Mesendoderm (in vitro differentiated cells): ENCODE measurements at places on chromosomes 3 and 15.
A peak's percentile ranks its signal among the peaks of the same experiment; 100 is the strongest.

DNA sequence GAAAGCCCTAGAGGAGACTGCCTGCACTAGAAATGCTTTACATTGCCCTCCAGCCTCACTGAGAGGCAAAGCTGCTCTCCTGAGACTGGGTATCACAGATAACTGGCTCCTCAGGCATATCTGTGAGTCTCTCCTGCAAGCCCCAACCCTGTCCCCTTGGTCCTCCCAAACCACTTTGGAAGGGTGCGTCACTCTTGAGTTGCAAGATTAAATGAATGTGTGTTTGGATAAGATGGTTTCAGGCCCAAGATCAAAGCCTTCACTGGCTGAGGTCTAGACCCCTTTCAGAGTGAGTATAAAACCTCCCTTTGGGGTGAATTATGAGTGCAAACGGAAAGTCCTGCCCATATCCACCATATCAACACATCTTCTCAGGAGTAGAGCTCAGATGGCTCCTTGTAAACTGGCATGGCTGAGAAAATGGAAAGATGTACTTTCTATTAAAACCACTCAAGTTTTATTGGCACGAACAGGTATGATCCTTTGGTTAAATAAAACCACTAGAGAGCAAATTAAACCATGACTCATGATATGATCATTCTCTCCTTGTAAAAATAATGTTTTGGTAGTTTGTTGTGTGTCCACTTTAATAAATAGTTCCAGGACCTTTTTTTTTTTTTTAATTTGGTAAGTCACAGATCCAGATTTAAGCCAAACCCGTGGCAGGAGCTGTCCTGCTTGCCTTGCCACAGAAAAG lies 164.0 kb downstream of the CHST2 start:
- no peak for DNase-seq

DNA sequence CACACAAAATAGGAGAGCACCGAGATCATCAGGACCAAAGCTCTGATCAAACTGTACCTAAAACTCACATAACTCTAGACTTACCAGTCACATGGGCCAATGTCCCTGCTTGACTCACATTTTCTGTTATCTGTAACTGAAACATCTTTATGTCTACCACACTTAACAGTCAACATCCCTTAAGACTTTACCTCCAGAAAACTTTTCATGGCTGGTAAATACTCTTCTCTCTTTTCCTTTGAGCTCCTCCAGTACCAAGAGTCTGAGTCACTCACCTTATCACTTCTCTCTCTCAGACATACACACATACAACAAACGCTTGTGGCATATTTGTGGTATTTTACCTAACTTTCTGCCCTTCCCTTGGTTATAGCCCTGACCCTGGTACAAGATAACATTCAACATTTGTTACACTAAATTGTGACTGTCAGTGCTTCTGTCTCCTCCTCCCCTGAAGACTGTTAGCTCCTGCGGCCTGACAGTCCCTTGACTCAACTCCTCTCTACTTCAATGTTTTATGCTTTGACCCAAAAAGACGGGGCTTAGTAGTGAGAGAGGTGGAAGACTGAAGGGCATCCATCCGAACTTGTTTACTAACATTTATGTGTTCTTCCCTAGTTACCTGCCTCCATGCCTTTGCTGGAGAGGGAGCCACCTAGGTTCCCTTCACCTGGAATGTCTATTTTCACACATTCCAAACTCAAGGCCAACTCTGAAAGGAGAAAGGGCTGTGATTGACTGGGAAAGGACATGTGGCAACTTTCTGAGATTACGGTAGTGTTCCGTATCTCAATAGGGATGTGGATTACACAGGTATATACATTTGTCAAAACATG lies 3.7 kb upstream of the EFHB start:
- DNase-seq = peak; percentile 44

DNA sequence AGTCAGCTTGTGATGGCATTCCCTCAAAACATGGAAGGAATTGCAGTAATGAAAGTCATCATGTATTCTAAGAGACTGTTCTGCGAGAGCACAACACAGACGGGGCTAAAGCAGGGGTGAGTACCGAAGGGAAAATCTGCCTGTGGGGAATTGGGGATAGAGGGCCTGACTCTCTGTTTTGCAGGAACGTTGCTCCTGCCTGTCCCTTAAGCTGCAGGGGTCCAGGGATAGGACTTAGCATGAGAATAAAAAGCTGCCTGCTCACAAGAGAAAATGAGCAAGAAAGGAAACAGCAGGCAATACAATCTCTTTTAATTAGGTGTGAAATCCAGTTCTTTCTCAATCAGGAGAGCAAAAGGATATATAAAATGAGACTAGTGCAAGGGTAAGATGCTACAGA lies 62.2 kb downstream of the TIGIT start:
- DNase-seq = peak; percentile 60

DNA sequence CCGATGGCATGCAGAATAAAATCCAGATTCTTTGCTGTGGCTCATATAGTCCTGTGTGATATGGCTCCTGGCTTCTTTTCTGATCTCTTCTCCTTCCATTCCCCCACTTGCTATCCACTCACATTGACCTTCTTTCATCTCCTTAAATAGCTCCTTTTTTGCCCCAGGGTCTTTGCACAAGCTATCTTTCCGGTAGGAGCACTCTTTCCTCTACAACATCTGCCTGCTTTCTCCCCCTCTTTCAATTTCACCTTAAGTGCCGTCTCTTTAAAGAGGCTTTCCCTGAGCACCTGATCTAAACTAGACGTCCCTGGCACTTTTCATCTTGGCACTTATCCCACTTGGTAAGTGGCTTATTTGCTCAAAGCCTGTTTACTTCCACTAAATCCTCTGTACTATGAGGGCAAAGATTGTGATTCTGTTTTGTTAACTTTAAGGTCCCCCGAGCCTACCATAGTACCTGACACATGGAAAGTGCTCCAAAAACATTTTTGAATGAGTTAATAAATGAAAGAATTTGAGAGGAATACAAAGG lies 323.3 kb upstream of the TLE3 start:
- no peak for DNase-seq

GRCh38 chr3:53828581-53828980 lies 17.6 kb downstream of the CHDH start:
- DNase-seq = no peak

DNA sequence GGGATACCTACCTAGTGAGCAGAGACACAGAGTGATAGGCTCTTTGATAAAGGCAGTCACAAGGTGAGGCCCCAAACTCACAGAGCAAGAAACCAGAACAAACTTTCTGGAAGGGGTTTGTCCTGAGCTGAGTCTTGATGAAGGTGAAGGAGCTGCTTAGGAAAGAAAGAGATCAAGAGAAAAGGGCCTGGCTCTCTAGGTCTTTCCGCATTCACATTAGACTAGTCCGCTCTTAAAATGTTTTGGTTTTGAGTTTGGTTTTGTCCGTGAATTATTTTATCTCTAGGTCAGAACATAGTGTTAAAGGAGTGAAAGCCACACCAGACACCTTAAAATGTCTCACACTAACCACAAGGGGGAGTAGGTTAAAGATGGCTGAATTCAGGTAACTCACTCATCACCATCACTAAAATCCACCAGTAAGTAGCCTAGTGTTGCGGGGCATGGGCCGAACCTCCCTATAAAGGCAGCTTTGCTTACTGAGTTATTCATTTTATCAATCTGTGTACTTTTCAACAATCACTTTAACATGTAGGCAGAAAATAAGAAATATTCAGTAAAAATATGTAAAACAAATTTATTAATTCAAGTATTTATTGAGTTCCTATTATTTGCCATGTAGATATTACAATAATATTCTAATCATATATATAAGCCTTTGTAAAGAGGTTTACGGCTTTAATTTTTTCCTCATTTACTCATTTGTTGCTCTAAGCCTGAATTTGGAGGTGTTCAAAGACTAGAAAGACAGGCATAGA lies 121.5 kb upstream of the TSC22D2 start:
- peak; percentile 84 for DNase-seq

- DNase-seq = peak; percentile 59
These were observed 742 bp downstream of the CAMKV start for GRCh38 chr3:49868862-49869466.

DNA sequence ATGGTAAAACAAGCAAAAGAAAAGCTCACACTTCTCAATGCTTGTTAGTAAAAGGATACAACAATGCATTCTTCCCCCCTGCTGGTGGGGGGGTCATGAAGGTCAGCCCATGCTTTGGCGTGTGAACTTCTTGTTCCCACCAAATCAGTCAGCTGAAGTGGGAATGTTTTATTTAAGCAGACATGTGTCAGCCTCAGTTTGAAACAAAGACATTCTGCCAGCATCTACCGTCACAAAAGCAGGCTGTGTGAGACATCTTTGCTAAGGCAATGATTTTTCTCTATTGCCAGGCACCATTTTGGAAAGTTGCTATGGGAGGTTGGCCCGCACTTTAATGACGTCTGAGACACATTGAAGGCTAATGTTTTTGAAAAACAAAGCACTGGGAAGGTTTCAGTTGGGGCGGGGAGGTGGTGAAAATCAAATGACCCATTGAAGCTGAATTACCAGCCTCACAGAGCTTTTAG lies 206.6 kb downstream of the TLE3 start:
- DNase-seq = no peak

- no peak for DNase-seq
These were observed 9.6 kb downstream of the NIPA1 start for GRCh38 chr15:22796079-22796478.

- peak; percentile 9 for DNase-seq
These were observed 50.6 kb downstream of the AGTR1 start for GRCh38 chr3:148748283-148748682.

- no peak for DNase-seq
These were observed 3.3 kb upstream of the STT3B start for GRCh38 chr3:31529421-31529820.

- no peak for DNase-seq
These were observed 389.5 kb downstream of the CACNA2D3 start for GRCh38 chr3:54511766-54512365.

DNA sequence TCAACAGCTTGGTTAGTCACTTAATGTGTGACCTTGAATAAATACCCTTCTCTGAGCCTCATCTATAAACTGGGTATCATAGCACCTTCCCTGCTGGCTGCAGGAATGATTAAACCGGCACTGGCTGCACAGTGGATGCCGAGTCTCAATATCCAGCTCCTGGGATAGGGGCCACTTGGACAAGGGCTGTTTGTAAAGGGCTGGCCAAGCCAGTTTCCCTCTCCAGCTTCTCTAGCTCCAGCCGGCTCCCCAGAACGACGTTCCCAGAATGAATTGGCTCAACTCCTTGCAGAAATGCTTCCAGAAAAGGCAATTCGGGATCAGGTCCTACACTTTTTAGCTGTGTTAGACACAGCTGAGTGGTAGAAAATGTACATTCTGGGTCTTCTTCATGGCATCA lies 58.8 kb downstream of the LSM3 start:
- DNase-seq = no peak

GRCh38 chr3:2540115-2540514 lies 441.4 kb downstream of the CNTN4 start:
- DNase-seq = peak; percentile 40

- DNase-seq = no peak
These were observed 35.3 kb upstream of the FSIP1 start for GRCh38 chr15:39817892-39818291.

- DNase-seq = no peak
These were observed 73.4 kb downstream of the CRYBG3 start for GRCh38 chr3:97895216-97895615.

GRCh38 chr3:30167541-30168011 lies 438.8 kb upstream of the TGFBR2 start:
- DNase-seq = peak; percentile 40

DNA sequence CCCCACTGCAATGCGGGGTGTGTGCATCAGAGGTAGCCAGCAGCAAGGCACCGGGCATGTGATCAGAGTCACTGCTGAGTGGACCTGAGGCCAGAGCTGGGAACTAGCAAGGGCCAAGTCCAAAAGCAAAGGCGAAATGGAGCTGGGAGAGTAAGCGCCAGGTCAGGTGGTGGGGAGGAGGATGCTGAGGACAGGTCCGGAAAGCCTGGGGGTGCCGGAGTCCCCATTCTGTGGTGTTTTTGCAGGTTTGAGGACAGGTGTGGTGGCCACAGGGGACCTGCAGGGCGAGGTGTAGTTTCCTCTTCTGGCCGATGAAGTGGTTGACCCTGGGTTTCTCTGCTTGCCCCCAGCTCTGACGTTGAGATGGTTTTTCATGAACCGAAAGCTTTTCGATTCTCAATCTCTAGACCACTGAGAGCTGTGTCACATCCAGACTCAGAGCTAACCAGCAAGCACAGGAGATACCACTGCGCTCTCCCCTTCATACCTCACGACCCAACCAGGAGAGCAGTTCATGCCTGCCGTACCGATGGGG lies 35.0 kb upstream of the HES1 start:
- no peak for DNase-seq

DNA sequence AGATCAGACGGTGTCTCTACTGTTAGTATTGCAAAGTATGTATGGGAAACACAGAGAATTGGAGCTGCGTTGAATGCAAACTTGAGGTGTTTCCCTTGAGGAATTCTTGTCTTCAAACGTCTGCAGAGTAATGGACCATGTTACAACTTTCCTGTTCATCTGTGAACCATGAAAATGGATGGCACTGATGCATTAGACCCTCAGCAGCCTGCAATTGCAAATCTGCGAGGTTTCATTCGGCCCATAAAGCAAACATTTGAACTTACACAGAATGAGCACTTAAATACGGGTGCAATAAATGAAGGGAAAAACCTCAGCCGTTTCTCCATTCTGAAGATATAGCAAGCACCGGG lies 49.7 kb downstream of the LRRN1 start:
- DNase-seq = no peak

DNA sequence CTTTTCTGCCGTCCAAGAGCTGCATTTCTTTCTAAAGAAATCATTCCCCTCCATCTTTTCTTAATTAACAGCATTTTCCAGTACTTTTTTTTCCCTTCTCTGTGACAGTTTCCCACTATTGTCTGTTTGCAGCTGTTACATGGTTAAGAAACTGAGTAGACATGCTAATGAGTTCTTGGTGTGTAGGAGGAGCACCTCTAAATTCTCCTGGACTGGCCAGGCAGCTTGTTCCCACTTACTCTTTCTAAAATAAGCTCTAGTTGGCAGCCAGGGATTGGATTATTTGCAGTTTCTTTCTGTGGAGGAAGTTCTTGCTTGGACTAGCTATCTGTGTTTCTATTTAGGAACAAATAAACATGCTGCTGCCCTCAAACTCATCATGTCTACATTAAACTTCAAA lies 235.1 kb upstream of the GAP43 start:
- no peak for DNase-seq

DNA sequence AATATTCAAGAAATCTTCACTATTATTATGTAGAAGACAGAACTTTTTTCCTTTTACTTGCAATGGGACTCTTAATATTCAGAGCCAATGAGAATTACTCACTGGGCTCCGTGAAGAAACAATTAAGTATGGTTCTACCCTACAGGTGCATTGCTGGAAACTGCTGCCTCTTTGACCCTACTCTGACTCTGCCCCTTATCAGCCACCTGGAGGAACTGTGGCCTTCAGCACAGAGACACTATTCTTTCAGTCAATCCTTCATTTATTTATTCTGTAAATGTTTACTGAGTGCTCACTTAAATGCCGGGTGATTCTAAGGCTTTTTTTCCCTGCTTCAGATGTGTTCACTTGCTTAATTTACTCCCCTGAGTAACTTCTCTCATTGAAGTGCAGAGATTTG lies 163.2 kb downstream of the SYNPR start:
- no peak for DNase-seq
